Activated T-helper 2 cell treated with anti-CD3 and anti-CD28 coated beads, Interferon-gamma antibody, Interleukin-2, Interleukin-4, amounts not matched to agents 10 μg/mL and 5 μg/mL and 100 μg/mL, durations not matched to agents 14 hours and 24 hours and 36 hours (primary cell): ENCODE measurements at places on chromosomes 6 and 20. TPM values are rescaled to one million over a fixed set of nuclear protein-coding genes. Genes with fewer than 3 reads are reported as not detected.

RFX6 gene
- not detected in 2 replicates for total RNA-seq

SLC22A3 gene
- not detected in 2 replicates for total RNA-seq

GRIK2 gene
- total RNA-seq: not detected in 2 replicates

NKAIN2 gene
- total RNA-seq: not detected in 2 replicates

TP53INP2 gene
- 4.8 and 5.5 TPM in 2 replicates for total RNA-seq
